ENCODE measurements at places on chromosomes 6 and 20. TPM values are rescaled to one million over a fixed set of nuclear protein-coding genes. Genes with fewer than 3 reads are reported as not detected.

DNA sequence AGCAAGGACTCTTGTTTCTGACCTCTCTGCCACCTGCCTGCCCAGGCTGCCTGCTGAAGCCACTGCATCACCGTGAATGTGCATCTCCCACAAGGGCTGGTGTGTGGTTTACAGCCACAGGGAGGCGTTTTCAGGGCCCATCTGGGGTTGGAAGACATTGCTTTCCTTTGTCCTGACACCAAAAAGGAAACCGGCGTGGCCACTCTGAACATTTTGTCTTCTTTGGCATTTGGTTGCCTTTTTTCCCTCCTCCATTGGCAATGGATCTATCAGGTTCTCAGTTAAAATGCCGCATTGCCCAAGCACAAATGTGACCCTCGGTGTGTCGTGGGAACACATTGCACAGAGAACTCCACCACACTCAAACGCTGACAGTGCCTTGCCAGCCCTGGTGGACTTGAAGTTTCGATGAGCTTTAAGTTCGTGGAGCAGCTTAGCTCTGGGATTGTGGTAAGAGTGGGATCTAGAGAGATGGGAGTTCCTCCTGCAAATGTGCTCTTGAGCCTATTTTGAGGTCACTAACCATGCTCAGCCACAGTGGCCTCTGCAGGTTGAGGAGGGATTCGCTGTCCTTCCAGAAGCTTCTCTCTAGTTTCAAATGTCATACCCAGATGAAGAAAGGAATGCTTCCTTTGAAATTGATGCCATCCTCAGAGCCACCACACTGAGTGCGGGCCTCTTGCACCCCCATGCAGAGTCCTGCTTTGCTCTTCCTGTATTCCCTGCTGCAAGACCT lies 14.8 kb upstream of the PCK1 start:
- peaks cover 15% of the 10 kb centered on the region for H3K4me1 ChIP-seq
- H3K27me3 ChIP-seq = peaks cover 85% of the 10 kb centered on the region
- H3K4me3 ChIP-seq = no peak overlapping the region
- no peaks in the 10 kb centered on the region for H3K36me3 ChIP-seq
- DNase-seq = no peak

The DEFB127 gene
- not detected for total RNA-seq

The ARMC2 gene
- total RNA-seq = 11.3 TPM

- H3K36me3 ChIP-seq = no peaks in the 10 kb centered on the region
- no peak overlapping the region for H3K4me3 ChIP-seq
- H3K27ac ChIP-seq = peak overlapping the region; percentile 84
- H3K27me3 ChIP-seq = no peaks in the 10 kb centered on the region
- DNase-seq = no peak
- H3K4me1 ChIP-seq = peaks cover 43% of the 10 kb centered on the region
These were observed 101.9 kb upstream of the ARMC2 start for GRCh38 chr6:108746366-108746765.

The ESR1 gene
- total RNA-seq = not detected

GRCh38 chr6:119256978-119257462 lies 92.5 kb downstream of the MAN1A1 start:
- peaks cover 12% of the 10 kb centered on the region for H3K36me3 ChIP-seq
- no peaks in the 10 kb centered on the region for H3K27me3 ChIP-seq
- no peak for DNase-seq
- H3K27ac ChIP-seq = no peak overlapping the region
- no peak overlapping the region for H3K4me3 ChIP-seq

The BTNL2 gene
- total RNA-seq = not detected

- no peaks in the 10 kb centered on the region for H3K36me3 ChIP-seq
- H3K27me3 ChIP-seq = peaks cover 7% of the 10 kb centered on the region
- no peak overlapping the region for H3K4me3 ChIP-seq
- peaks cover 13% of the 10 kb centered on the region for H3K4me1 ChIP-seq
- DNase-seq = no peak
- no peak overlapping the region for H3K27ac ChIP-seq
These were observed 59.4 kb downstream of the GFOD1 start for GRCh38 chr6:13427801-13428582.

The PNLDC1 gene
- total RNA-seq = 0.33 TPM

- H3K36me3 ChIP-seq = no peaks in the 10 kb centered on the region
- DNase-seq = no peak
- peaks cover 5% of the 10 kb centered on the region for H3K4me1 ChIP-seq
- no peak overlapping the region for H3K4me3 ChIP-seq
These were observed 431.3 kb downstream of the FRK start for GRCh38 chr6:115629415-115629814.

DNA sequence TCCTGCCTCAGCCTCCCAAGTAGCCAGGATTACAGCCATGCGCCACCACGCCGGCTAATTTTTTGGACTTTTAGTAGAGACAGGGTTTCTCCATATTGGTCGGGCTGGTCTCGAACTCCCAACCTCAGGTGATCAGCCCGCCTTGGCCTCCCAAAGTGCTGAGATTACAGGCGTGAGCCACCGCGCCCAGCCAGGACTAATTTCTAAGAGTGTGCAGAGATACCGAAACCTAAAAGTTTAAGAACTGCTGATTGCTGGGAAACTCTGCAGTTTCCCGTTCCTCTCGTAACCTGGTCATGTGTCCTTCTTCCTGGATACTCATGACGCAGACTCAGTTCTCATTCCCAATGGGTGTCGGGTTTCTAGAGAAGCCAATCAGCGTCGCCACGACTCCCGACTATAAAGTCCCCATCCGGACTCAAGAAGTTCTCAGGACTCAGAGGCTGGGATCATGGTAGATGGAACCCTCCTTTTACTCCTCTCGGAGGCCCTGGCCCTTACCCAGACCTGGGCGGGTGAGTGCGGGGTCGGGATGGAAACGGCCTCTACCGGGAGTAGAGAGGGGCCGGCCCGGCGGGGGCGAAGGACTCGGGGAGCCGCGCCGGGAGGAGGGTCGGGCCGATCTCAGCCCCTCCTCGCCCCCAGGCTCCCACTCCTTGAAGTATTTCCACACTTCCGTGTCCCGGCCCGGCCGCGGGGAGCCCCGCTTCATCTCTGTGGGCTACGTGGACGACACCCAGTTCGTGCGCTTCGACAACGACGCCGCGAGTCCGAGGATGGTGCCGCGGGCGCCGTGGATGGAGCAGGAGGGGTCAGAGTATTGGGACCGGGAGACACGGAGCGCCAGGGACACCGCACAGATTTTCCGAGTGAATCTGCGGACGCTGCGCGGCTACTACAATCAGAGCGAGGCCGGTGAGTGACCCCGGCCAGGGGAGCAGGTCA lies at the start of gene HLA-E:
Gene HLA-E (plus strand): TSS at position 429 of the 945 bp plus-strand sequence. CDS start 23 bp downstream, at position 452.
- H3K4me1 ChIP-seq = peaks cover 7% of the 10 kb centered on the region
- peak within 1 kb of the TSS; percentile 90 for H3K4me3 ChIP-seq
- H3K27ac ChIP-seq = peak within 1 kb of the TSS; percentile 99
- peaks cover 22% of the 10 kb centered on the region for H3K27me3 ChIP-seq

DNA sequence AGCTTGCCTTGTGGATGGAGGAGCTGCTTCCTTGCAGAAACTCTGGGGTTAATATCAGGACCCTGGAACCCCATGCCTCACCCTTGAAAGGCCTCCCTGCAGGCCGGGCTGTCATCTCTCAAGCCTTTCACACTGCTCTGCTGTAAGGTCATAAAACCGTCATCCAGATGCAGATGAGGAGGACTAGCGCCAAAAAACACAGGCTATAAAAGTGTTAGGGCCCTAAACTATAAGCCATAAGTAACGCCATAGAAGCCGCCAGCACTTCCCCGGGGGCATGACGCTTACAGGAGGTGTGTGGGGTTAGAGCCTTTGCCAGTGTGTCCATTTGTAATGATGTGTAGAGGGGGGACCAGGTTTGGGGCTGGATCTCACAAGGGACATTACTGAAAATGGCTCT lies 47.6 kb downstream of the CDH4 start:
- no peaks in the 10 kb centered on the region for H3K4me1 ChIP-seq
- H3K36me3 ChIP-seq = no peaks in the 10 kb centered on the region
- no peak overlapping the region for H3K27ac ChIP-seq
- no peak for DNase-seq

The IL20RA gene
- total RNA-seq = 2.1 TPM

The SPATA2 gene
- total RNA-seq = 8.8 TPM

DNA sequence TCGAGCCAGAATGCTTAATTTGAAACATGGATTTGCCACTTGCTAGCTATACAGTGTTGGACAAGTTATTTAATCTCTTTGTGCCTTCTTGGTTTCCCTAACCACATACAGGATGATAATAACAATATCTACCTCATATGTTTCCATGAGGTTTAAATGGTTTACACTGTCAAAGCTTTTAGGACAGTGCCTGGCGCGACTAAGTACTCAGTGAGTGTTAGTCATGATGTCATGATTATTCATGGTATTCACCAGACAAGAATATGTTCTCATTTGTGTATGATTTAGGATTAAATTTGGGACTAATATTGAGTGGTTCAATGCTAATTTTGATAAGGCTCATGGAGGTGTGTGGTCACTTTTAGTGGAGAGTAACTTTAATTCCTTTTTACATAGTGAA lies 167.4 kb downstream of the EYA4 start:
- peak overlapping the region; percentile 92 for H3K27ac ChIP-seq
- no peak overlapping the region for H3K4me3 ChIP-seq
- peaks cover 3% of the 10 kb centered on the region for H3K36me3 ChIP-seq
- H3K4me1 ChIP-seq = peaks cover 52% of the 10 kb centered on the region

DNA sequence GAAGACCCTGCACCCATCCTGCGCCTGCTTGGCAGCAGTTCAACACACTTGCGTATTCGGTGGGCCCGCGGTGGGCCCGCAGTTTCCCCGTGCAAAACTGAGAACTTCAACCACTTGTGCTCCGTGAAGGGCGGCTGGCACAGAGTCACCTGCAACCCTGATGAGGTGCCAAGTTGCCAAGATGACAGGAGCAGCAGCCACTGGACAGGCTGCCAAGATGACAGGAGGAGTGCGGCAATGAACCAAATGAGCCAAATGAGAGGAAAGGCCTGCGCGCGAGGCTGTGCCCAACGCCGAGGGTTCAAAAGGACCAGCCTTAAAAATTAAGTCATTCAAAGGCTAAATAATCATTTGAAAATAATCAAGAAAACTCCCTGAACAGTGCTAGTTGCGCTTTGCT lies 20.1 kb downstream of the DIDO1 start:
- H3K36me3 ChIP-seq = peaks cover 56% of the 10 kb centered on the region
- DNase-seq = no peak
- H3K27me3 ChIP-seq = no peaks in the 10 kb centered on the region
- no peaks in the 10 kb centered on the region for H3K4me1 ChIP-seq
- H3K4me3 ChIP-seq = no peak overlapping the region

DNA sequence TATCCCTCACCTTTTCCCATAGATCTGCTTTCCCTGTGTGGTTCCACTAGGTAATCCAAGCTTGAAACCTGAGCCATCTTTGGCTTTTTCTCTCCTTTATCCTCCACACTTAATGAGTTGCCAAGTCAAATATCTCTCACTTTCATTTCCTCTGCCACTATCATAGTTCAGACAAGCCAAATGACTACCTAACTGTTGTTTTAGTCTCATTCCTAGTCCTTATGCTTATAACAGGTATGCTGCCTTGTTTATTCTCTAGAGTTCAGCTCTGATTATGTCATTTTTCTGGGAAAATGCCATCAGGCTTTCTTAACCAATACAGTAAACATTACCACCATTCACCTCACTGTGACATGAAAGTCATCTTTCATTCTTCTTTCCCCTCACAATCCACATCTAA lies 6.5 kb downstream of the EFHC1 start:
- no peaks in the 10 kb centered on the region for H3K27me3 ChIP-seq
- H3K36me3 ChIP-seq = peaks cover 22% of the 10 kb centered on the region
- H3K4me1 ChIP-seq = no peaks in the 10 kb centered on the region
- no peak overlapping the region for H3K4me3 ChIP-seq

- H3K4me1 ChIP-seq = peaks cover 23% of the 10 kb centered on the region
- H3K36me3 ChIP-seq = no peaks in the 10 kb centered on the region
- no peak for DNase-seq
- H3K27me3 ChIP-seq = no peaks in the 10 kb centered on the region
These were observed 12.8 kb upstream of the ILRUN start for GRCh38 chr6:34709386-34709785.

The SLC16A10 gene
- 18.0 TPM for total RNA-seq

The DLK2 gene
- 4.7 TPM for total RNA-seq

The ASXL1 gene
- 182 TPM for total RNA-seq

- no peak for DNase-seq
- H3K4me3 ChIP-seq = no peak overlapping the region
These were observed 93.5 kb downstream of the CEBPB start for GRCh38 chr20:50283922-50284810.

- peaks cover 8% of the 10 kb centered on the region for H3K27me3 ChIP-seq
- no peaks in the 10 kb centered on the region for H3K36me3 ChIP-seq
- no peak overlapping the region for H3K4me3 ChIP-seq
These were observed 81.9 kb upstream of the CEP162 start for GRCh38 chr6:84309336-84309735.

The TP53TG5 gene
- total RNA-seq = not detected

DNA sequence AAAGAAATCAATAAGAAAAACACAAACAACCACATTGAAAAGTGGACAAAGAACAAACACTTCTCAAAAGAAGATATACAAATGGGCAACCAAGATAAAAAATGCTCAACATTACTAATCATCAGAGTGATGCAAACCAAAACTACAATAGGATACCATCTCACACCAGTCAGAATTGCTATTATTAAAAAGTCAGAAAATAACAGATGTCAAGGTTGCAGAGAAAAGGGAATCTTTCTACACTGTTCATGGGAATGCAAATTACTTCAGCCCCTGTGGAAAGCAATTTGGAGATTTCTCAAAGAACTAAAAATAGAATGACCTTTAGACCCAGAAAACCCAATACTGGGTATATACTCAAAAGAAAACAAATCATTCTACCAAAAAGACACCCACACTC lies 29.8 kb downstream of the KIF6 start:
- peaks cover 30% of the 10 kb centered on the region for H3K27me3 ChIP-seq
- H3K4me3 ChIP-seq = no peak overlapping the region
- no peak for DNase-seq
- no peaks in the 10 kb centered on the region for H3K4me1 ChIP-seq

- DNase-seq = no peak
- H3K4me3 ChIP-seq = no peak overlapping the region
- peaks cover 6% of the 10 kb centered on the region for H3K36me3 ChIP-seq
These were observed 56.0 kb downstream of the TGM2 start for GRCh38 chr20:38108986-38109541.

The ZBTB46 gene
- 11.3 TPM for total RNA-seq

DNA sequence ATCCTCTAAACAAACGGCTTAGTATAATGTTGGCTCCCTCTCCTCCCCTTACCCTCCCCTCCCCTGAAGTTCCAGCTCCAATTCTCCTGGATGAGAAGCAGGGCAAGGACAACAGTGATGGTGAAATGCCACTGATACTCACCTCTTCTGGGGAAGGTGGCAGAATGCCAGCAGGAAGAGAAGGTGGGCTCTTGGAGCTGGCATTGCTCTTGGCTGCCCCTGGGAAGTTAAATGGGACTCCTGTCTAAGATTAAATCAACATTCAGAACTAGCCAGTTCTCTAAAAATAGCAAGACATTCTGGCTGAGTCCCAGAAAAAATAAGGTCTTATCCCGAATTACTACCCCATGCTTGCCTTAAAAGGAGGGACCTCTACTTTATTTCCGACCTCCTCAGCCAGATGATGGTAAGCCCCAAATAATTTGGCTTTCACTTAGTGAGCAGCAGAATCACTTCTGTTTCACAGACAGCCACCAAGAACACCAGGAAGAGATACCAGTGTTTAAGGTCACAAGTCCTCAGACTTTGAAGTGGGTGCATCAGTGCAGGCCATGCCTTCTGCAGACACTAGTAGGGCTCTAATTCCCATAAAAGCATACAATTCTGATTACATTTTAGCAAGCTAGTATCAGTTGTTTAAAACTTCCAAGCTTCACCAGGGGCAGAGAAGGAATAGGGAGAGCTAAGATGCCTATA lies 46.0 kb upstream of the IL17A start:
- no peak for DNase-seq
- no peak overlapping the region for H3K4me3 ChIP-seq
- H3K27me3 ChIP-seq = peaks cover 57% of the 10 kb centered on the region
- H3K4me1 ChIP-seq = peaks cover 19% of the 10 kb centered on the region
- no peaks in the 10 kb centered on the region for H3K36me3 ChIP-seq

All from mesothelial cell of epicardium (in vitro differentiated cells).